ENCODE measurements at places on chromosomes 5 and 9.

DNA sequence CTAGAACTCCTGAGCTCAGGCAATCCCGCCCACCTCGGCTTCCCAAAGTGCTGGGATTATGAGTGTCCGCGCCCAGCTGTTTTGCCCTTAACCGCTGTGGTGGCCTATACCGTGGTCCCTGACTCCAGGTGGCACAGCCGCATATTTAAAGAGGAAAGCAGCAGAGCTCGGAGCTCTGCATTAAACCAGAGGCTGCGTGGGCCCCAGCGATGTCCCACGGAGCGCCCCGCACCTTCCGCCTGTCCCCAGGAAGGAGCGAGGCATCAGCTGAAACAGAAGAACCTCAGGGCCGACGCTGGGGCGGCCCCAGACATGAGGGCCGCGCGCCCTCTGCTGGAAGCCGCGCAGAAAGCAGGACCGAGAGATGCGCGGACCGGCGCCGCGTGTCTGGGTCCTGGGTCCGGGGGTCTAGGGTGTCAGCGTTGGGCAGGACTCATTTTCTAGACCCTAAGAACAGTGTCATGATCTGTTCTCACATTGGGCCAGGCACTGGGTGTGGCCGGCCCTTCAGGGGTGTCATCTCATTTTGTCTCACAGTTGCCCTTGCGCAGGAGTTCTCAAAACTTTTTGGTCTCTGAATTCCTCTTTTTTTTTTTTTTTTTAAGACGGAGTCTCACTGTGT lies 37.7 kb downstream of the LAMC3 start:
- peak; percentile 80 for DNase-seq

DNA sequence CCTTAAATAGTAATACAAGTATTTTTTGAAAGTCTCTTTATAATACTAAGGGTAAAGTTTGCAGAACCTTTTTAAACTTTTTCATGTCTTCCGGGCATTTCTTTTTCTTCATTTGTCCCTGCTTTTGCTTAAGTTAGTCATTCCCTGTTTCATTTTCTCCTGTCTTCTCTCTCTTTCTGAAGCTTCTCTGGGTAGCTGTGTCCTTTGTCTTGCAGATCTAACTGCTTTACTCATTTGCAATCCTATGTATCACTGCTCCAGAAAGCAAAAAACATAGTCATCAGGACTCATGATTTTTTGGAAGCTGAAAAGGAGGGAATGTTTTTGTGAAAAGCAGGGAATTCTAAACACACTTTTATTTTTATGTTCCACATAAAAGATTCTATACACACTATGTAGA lies 301.7 kb downstream of the MRPS30 start:
- no peak for DNase-seq

- no peak for DNase-seq
These were observed 42.1 kb downstream of the LRRC70 start for GRCh38 chr5:62620761-62621160.

DNA sequence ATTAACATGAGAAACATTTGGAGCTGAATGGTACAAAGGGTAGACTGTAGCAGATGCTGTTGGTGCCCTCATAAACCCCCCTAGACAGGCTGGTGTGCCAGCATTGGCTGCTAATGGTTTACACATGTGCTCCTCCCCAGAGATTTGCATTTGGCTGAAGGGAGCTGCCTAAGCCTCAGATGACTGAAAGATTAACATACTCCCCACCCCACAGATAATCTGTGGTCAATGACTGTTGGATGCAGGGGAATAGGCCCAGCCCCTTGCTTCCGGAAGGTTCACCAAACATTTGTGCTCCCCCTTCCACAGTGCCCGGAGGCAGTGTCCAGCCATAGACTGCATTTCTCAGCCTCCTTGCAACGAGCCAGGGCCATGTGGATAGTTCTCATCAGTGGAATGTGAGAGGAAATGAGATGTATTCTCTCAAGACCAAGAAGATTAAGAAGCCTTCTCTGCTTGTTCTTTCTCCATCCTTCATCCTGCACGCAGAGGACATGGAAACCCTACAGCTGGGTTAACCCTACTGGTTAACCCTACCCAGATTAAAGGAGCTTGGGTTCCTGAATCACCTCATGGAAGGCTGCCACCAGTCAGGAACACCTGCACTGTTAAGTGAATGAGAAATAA lies 79.6 kb downstream of the PHAX start:
- no peak for DNase-seq

- DNase-seq = no peak
These were observed 170.9 kb downstream of the PALM2AKAP2 start for GRCh38 chr9:109950710-109951443.

DNA sequence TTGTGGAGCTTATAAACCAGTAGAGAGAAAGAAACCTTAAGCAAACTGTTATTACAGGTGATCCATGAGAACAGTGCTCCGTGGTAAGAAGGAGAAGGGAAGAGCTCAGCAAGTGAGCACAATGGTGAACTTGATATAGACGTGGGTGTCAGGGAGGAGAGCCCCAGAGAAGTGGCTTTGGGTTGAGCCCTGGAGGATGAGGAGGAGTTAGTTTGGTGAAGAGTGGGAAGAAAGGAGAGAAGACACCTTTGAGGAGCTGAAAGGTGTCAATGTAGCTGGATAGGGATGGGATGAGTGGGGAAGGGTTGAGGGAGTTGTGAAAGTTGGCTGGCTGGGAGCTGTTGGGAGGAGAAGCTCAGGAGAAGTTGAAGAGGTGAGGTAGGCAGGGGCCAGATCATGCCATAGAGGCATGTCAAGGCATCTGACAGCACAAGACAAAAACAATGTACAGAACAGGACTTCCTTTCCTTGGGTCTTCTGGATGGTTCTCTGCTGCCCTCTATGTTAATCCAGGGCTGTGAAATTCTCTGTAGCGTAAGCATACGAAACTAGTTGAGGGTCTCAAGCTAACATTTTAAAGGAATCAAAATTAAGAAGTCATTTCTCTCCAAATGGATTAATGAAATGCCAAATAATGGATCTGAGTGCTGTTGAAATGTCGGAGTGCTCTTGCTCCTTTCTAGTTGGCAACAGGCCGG lies 501.9 kb downstream of the KDM4C start:
- DNase-seq = no peak

GRCh38 chr9:95724253-95724991 lies 151.1 kb upstream of the ERCC6L2 start:
- DNase-seq = peak; percentile 84

DNA sequence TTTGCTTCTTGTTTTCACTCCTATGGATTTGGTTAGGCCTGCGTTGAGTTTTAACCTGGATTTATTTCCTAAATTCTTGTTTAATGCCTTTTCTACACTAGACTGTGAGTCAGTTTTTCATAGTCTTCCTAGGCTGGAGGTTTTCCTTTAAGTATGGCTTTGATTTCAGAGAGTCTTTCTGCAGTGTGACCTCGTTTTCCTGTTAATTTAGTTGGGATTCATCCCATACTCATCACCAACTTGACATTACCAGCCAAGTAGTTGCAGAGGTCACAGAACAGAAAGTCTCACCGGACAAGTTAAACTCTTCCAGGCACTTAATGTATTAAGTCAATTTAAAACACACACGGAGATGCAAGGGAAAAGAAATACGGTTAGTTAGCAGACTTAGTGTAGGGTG lies 29.7 kb upstream of the AUH start:
- DNase-seq = no peak

- no peak for DNase-seq
These were observed 467.7 kb upstream of the MEF2C start for GRCh38 chr5:89350684-89351083.

DNA sequence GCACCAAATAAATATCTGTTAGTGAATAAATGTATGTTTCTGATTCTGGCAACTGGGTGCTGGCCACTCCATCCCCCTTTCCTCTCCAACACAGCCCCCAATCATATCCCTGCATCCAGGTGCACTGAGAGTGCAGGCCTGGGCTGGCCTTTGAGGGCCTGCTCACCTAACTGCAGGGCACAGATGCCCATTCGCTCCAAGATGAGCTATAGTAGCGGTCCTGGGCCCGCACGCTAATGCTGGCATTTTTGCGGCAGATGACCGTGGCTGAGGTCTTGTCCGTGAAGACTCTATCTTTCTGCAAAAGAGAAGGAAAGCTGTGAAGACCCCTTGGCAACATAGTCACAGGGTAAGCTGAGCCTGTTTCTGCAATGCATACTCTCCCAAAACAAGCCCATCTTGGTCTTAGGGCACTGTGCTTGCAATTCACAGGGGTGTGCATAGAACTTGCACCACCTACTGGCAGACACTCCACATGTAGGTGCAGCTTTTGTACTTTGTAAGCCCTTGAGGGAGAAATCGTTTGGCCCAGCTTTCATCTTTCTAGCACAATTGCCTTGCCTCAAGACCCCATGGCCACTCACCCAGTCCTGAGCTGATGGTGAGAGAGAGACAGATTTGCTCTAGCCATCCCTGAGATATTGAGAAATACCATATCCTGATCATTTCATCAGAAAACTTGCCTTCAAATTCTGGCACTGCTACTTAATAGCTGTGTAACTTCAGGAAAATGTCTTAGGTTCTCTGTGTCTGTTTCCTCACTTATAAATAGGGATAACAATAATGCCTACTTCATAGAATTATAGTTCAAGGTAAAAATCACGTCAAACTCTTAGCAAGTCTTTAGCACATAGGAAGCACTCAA lies 13.5 kb downstream of the IL12B start:
- DNase-seq = peak; percentile 27

DNA sequence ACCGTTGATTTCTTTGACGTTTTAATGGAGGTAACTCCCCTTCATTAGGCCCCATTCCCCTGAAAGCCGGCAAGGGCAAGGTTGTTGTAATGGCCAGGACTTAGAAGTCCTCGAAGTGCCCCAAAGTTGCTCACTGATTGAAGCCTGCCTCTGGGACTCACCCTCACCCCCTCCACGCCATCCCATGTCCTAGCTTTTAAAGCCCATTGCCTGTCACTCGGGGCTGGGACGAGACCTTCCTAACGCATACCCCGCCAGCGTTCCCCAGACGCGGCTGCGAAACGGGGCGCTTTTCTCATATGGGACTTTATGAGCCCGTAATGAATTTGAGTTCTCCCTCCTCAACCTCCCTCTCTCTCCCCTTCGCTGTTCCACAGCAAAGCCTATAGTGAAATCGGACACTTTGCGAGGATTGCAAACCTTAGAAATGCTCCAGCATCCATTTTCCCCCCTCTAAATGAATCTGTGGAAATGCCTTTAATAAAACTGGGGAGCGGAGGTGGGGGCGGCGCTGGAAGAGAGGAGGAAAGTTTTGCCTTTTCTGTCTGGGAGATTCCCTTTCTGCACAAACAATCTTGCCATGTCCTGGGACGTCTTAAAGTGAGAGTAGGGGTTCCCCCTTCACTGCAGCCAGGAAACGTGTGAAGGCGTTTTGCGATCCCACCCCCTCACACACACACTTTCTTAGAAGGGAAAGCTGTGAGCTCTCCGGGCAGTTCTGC lies 1.5 kb downstream of the PAPPA start:
- no peak for DNase-seq

DNA sequence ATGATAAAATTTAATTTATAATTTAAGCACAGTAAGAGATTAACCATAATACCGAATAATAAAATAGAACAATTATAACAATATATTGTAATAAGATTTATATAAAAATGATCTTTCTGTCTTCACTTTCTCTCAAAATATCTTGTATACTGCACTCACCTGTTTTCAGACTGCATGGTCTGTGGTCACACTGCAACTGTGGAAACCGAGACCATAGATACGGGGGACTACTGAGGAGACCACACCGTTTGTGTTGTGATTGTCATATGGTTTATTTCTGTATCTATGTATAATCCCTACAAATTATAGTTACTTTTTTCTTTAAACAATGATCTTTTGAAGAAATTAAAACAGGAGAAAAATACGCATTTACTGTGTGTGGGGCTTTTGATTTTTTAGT lies 78.8 kb upstream of the TNFAIP8 start:
- DNase-seq = no peak

DNA sequence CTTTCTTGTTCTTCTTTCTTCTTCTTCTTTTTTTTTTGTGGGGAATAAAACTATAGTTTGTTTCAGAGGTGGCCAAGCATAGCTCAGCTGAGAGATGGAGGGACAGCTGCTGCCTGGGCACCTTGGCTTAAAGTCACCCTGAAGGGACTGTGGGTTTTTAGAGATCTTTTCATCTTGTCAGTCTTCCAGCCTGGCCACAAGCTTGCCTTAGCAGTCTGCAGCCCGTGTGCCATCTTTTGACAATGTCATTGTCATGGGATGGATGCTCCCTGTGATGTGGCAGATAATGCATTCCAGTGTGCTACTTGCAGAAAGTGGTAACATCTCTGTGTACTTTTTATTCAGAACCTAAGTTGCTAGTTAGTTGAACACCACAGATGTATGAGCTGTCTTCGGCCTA lies 280.8 kb downstream of the FANCC start:
- no peak for DNase-seq

DNA sequence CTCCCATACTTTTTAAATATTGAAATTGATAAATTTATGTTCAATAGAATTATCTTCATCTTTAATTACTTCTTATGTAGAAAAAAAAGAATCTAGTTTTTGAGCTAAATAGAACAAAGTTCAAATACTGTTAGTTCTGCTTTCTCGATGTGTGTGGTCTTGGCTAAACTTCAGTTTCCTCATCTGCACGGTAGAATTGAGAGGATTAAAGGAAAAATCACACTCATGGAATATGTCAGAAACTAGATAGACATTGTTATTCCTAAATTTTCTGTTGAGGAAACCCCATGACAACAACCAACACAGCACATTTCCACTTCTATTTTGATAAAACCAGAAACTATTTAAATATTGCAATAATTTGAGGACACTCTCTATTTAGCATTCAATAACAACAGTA lies 100.3 kb downstream of the MUSK start:
- DNase-seq = no peak
